ENCODE measurements at places on chromosomes 2 and 18. TPM values are rescaled to one million over a fixed set of nuclear protein-coding genes. Genes with fewer than 3 reads are reported as not detected.

LIMS2 gene
- 10.0 TPM for total RNA-seq

SPOPL gene
- total RNA-seq, result 26.9 TPM

PLCL1 gene
- total RNA-seq, result not detected

UBE2E3 gene
- total RNA-seq, result 93.3 TPM

TUBA4A gene
- 3.7 TPM for total RNA-seq

GRCh38 chr2:84924173-84925106 lies 19.0 kb downstream of the TMSB10 start:
- DNase-seq, result no peak
- H3K27me3 ChIP-seq, result peaks cover 7% of the 10 kb centered on the region
- H3K4me3 ChIP-seq, result no peak overlapping the region
- no peaks in the 10 kb centered on the region for H3K36me3 ChIP-seq
- H3K27ac ChIP-seq, result no peak overlapping the region
- peaks cover 3% of the 10 kb centered on the region for H3K4me1 ChIP-seq

GRCh38 chr18:74477771-74478170 lies 18.4 kb upstream of the CNDP2 start:
- H3K36me3 ChIP-seq, result no peaks in the 10 kb centered on the region
- H3K4me1 ChIP-seq, result peaks cover 12% of the 10 kb centered on the region
- no peak for DNase-seq
- no peak overlapping the region for H3K4me3 ChIP-seq

DNA sequence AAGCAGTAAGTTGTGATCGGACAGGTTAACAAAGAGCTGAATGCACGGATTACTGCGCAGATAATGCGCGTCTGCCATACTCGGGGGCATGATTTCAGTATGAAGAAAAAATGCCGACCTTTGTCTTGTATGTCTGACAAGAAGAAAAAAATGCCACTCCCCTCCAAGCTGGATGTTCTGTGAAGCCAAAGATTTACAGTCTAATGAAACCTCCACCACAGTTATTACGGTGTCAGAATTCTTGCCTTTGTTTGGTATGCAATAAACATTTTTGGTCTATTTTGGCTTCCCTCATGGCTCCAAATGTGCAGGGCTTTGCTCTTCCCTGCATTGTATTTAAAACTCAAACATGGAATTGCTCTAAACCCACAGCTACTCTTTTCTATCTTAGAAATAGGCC lies 72.2 kb upstream of the THUMPD2 start:
- no peak overlapping the region for H3K4me3 ChIP-seq
- H3K4me1 ChIP-seq, result no peaks in the 10 kb centered on the region
- H3K27me3 ChIP-seq, result no peaks in the 10 kb centered on the region
- no peak overlapping the region for H3K27ac ChIP-seq

DNA sequence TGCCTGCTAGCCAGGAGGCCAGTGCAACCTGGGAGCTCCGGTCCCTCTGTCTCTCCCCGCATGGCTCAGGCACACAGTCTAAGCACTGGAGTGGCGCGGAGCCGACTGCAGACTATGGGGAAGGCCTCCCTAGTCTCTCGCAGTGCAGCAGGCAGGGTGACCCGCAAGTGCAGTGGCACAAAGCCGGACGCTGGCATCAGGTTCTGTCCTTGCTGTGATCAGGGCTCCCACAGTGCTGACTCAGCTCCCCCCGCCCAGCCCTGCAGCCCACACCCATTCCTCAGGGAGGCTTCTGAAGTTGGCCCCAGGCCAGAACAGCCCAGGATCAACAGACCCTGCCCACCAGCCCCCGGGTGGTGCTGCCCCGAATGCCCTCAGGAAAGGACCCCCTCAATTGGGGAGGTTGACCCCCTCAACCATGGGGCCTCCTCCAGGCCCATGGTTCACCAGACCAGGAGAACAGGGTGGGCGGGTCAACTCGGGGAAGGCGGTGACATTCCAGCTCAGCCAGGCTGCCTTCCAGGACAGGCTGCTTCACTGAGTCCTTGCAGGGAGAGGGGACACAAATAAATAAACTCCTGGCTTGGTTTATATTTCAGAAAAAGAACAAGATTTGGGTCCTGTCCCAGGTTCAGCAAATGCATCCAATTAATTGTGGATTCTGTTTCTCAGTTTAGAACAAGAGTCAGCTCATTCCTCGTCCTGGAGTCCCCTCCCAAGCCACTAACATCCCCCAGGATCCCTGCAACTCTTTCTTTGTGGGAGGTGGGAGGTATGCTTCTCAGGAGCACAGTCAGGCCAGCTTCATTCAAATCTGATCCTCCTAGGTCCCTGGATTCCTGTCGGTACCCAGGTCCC lies 12.2 kb downstream of the BIN1 start:
- no peaks in the 10 kb centered on the region for H3K36me3 ChIP-seq
- peak; percentile 81 for DNase-seq
- peaks cover 4% of the 10 kb centered on the region for H3K4me1 ChIP-seq
- H3K27ac ChIP-seq, result no peak overlapping the region

DNA sequence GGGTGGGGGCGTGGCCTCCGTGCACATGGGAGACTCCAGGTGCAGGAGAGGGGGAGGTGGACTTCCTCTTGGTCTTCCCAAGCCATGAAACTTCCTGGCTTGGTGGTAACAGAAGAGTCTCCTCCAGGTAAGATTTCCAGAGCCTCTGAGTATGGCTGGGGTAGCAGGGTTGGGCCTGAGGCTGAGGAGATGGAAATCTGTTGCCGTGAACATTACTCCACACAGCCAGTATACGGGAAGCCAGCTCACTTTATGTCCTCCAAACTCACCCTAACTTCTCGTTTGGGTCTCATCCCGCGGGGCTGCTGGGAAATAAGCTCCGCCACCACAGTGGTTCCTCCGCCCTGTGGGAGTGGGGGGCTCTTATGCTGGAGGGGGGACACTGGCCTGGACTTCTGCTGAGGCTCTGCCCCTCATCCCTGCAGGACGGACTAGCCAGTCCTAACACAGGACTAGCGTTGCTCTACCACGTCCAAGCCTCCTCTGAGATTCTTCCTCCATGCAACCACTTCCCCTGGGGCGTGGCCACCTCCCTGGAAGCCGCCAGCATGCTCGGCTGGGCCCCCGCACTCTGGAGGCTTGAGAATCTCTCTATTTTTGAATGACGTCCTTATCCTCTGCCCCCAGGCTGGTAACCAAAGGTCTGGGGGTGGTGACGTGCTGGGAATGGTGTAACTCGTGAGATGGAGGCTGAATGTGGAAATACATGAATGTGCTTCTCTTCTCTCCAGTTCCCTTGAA lies 777 bp upstream of the RAB17 start:
- peaks cover 49% of the 10 kb centered on the region for H3K36me3 ChIP-seq
- peak; percentile 95 for DNase-seq
- H3K27ac ChIP-seq, result no peak overlapping the region
- no peaks in the 10 kb centered on the region for H3K27me3 ChIP-seq

GRCh38 chr2:149763358-149763757 lies 175.8 kb upstream of the MMADHC start:
- no peaks in the 10 kb centered on the region for H3K27me3 ChIP-seq
- H3K27ac ChIP-seq, result no peak overlapping the region
- no peak for DNase-seq
- no peak overlapping the region for H3K4me3 ChIP-seq
- H3K4me1 ChIP-seq, result no peaks in the 10 kb centered on the region
- no peaks in the 10 kb centered on the region for H3K36me3 ChIP-seq

DNA sequence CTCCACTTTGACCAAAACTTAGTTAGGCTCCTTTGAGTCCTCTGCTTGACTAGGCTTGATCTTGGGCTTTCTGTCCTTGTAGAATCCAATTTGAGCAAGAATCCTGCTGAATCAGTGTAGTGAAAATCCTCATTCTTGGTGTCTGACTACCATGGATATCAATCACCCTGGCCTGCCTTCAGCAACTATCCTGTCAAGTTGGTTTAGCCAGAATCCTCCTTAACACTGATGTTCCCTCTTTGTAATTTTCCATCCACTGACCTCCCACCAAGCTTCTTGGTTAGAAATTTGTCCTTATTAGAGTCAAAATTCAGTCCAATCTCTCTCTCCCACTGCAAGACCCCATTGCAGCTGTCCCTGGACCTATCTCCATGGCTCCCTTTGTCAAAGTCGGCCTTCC lies 494 bp upstream of the RBM45 start:
- H3K4me1 ChIP-seq, result no peaks in the 10 kb centered on the region
- no peaks in the 10 kb centered on the region for H3K36me3 ChIP-seq
- no peak overlapping the region for H3K27ac ChIP-seq
- DNase-seq, result no peak
- H3K4me3 ChIP-seq, result no peak overlapping the region

- no peaks in the 10 kb centered on the region for H3K27me3 ChIP-seq
- no peak overlapping the region for H3K4me3 ChIP-seq
- H3K4me1 ChIP-seq, result no peaks in the 10 kb centered on the region
These were observed 61.8 kb upstream of the ZC3H15 start for GRCh38 chr2:186424265-186424664.

DNA sequence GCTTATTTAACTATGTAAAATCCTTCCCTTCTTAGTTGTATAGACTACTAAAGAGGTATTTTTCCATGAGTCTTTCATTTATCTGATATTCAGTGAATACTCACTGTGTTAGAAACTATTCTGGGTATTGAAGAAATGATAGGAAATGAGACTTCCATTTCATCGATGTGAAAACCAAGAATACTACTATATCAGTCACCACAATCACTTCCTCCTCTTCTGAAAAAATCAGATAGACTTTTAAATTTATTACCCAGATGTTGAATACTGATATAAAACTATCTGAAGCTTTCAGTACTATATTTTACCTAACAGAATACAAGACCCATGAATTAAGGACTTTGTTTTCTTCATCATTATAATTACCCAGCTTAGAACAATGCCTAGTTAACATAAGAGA lies 1801.1 kb upstream of the CELF4 start:
- no peak for DNase-seq
- no peaks in the 10 kb centered on the region for H3K36me3 ChIP-seq
- no peaks in the 10 kb centered on the region for H3K27me3 ChIP-seq
- no peak overlapping the region for H3K4me3 ChIP-seq
- no peak overlapping the region for H3K27ac ChIP-seq

- no peak overlapping the region for H3K27ac ChIP-seq
- no peaks in the 10 kb centered on the region for H3K4me1 ChIP-seq
- H3K4me3 ChIP-seq, result no peak overlapping the region
- no peak for DNase-seq
These were observed 226.3 kb downstream of the EIPR1 start for GRCh38 chr2:3151153-3151918.

DNA sequence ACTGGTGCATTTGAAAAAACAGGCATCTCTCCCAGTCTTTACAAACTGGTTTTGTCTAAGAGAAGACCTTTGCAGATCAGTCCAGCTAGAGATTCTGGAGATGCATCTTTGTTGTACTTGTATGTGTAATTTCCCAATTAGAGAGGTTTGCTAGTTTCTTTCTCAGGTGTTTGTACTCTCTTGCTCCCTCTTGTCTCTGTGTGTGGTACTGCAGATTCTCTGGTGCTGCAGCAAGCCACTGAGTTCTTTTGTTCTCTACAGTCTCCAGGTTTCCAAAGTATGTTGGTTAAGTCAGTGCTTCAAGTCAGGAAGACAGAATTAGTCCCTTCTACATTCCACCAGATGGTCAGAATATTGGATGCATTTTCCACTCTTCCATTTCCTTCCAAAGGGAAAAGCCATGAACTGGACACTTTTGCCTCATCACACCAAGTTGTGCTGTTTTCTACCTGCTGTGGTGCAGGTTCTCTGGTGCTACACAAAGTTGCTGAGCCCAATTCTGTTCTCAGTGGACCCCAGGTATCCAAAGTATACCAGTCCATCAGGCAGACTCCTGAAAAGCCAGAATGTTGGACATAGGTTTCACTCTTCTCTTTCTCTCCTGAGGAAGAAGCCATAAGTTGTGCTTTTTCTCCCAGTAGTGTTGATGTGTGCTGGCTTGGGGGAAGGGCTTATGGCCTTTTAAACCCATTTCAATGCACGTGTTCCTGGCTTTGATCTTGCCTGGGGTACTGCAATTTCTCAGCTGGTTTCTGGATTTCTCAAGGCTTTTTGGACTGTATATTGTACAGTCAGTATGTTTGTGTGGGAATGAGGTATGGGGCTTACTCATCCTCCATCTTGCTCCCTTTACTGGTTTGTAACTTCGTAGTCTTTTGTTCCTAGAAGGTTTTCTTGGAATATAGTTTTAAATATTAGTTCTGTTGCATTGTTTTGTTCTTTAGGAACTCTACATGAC lies 29.8 kb downstream of the EPC2 start:
- no peaks in the 10 kb centered on the region for H3K4me1 ChIP-seq
- no peak overlapping the region for H3K4me3 ChIP-seq
- no peak overlapping the region for H3K27ac ChIP-seq
- H3K27me3 ChIP-seq, result no peaks in the 10 kb centered on the region
- DNase-seq, result peak; percentile 77
- H3K36me3 ChIP-seq, result no peaks in the 10 kb centered on the region
